Stimulated activated CD4-positive, alpha-beta T cell treated with anti-CD3 and anti-CD28 coated beads, Interleukin-1b, Interleukin-23, amount 100 ng/mL, for 48 hours (primary cell): ENCODE measurements at places on chromosomes 16 and 17.

DNA sequence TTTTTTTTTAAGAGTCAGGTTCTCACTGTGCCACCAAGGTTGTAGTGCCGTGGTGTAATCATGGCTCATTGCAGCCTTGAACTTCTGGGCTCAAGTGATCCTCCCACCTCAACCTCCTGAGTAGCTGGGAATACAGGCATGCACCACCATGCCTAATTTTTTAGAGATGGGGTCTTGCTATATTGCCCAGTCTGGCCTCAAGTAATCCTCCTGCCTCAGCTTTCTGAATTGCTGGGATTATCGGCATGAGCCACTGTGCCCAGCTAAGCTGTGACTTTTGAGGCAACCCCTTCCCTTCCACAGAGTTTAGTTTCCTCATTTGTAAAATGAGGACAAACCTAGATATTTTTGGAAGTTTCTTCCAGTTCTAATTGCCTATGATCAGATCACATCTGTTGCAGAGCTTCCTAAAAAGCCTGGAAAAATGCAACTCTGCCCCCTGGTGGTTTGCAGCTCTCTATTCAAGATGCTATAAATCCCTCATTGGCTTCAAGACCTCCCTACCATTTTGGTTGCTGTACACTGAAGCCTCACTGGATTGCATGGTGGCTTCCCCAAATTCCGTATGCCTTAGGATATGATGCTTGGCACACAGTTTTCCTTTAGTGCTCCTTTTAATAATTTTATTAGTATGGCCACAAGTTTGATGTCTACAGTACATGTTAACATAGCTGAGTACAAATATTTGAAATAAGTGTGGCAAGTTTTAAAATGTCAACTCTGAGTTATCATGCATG is 19.3 kb downstream of the GDE1 start:
- peak; percentile 57 for DNase-seq

GRCh38 chr17:35372846-35373533 is 431 bp downstream of the SLFN11 start:
- DNase-seq: peak; percentile 9

DNA sequence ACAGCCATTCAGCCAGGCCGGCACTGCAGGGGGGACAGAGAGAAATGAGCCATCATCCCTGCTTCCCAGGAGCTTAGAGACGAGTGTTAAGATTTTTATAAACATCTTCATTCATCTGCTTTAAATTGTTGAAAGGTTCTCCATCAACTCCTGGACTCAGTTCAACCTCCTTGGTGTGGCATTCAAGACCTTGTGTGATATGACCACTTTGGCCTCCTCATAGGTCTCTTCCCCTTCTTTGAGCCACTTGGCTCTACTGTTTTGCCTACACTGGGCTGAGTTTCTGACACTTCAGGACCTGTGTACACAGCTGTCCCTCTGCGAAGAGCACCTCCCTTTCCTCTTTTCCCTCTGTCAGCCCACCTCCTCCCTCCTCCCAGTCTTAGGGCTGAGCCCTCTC is 4.3 kb downstream of the DOC2B start:
- no peak for DNase-seq

DNA sequence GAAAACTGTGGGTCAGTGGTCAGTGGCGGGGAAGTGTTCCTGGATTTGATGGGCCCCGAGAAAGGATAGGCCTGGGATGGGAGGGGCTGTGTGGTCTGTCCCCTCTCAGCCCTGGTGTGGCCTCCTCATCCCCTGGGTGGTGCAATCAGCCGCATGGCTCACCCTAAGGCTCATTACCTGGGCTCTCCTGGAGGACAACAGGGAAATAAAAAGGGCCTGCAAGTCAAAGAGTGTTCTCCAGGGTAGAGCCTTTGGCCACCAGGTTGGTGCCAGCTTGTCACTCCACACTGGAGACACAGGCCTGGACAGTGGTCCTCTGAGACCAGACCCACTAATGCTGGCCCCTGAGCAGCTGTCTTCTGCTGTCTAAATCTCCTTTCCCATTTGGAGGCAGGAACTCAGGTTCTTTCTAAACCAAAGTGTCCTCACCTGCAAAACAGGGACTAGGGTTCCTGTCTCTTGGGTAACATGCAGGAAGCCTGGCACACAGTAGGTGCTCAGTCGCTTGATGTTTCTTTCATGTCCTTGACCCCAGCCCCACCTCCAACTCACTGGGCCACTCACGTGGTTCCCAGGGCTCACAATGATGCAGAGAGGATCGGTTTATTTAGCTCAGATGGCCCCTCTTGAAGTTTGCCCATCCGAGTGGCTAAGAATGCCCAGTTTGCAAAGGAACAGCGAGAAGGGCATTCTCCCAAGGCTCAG is 2.4 kb downstream of the NDRG4 start:
- DNase-seq: no peak

DNA sequence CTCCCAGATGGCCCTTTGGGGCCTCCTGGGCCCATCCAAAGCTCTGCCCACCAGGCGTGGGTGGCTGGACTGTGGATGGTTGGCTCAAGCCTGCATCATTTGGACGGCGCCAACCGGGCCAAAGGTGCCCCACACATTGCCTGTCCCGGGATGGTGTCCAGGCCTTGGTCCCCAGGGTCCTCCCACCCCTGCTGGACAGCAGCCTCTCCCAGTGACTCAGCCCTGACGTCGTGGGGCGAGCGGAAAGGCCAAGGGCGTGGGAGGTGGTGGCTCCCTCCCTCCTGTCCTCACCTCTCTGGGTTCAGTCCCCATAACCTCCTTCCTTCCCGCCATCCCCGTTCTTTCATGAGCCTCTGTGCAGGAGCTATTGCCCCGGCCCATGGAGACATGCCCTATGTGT is 42.1 kb upstream of the DLX4 start:
- DNase-seq: no peak

DNA sequence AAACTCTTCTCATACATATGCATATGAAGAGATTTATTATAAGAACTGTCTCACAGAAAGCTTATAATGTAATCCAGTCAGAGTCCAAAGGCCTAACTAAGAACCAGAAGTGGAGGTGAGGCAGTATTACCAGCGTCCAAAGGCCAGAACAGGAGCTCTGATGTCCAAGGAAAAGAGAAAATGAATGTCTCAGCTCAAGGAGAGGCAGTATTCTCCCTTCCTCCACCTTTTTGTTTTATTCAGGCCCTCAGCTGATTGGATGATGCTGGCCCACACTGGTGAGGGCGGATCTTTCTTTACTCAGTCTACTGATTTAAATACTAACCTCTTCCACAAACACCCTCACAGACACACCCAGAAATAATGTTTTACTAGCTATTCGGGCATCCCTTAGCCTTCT is 43.4 kb downstream of the FBXL20 start:
- DNase-seq: no peak

- DNase-seq: no peak
Measured at GRCh38 chr17:4472286-4472685, 26.4 kb upstream of the SPNS2 start.

DNA sequence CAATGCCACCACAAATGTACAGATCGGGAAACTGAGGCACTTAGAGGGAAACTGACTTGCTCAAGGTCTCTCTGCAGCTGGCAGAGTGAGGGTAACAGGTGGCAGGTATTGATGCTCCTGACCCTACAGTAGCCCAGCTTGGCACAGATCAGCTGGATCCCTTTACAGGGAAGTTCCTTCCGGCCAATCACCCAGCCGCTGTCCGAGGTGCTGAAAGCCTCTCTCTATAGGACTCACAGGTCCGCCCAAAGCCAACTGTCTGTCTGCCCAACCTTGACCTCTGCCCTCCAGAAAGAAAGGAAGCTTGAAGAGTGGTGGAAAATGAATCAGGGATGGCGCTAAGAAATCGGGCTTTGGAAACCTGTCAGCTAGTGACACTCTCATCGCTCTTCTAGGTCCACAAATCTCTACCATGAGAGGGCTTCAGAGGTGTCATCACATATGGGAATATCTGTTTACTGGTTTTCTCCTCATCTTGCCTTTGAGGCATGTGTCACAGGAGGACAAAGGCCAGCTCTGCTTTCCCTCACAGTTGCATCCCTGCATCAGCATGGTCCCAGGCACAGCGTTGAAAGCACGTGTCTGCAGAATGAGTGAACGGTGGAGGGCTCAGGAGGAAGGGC is 246.2 kb downstream of the KATNIP start:
- no peak for DNase-seq

- no peak for DNase-seq
Measured at GRCh38 chr16:81547194-81547938, 102.8 kb downstream of the CMIP start.

DNA sequence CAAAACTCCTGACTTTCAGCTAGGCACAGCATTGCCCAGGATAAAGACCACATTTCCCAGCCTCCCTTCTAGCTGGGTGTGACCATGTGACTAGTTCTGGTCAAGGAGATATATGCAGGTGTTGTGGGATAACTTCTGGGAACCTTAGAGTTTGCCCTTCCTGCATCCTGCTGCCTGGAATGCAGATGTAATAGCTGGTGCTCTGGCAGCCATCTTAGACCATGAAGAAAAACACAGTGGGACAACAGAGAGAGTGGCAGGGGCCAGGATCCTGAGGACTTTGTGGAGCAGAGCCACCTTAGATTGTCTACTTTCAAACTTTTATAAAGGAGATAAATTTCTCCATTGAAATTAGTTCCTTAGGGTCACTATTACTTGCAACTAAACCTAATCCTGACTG is 101.3 kb downstream of the GSG1L start:
- no peak for DNase-seq

- DNase-seq: no peak
Measured at GRCh38 chr16:86038926-86039310, 140.0 kb downstream of the IRF8 start.

DNA sequence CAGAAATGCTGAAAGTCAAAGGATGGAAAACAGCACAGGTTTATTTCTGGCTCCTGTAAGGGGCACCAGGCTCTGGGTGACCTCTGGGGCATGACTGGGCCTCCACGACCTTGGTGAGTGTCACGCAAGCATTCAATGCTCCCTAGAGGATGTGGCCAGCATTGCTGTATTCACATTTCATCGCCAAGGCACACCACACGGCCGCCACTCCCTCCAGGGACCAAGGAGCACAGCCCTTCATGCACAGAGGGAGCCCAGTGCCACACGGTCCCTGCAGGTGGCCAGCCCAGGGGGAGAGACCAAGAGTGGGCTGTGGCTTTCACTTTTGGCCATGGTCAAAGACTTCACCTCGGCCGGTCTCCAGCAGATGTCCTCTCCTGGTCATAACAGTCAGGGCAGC is 137.4 kb upstream of the TNRC6C start:
- no peak for DNase-seq

DNA sequence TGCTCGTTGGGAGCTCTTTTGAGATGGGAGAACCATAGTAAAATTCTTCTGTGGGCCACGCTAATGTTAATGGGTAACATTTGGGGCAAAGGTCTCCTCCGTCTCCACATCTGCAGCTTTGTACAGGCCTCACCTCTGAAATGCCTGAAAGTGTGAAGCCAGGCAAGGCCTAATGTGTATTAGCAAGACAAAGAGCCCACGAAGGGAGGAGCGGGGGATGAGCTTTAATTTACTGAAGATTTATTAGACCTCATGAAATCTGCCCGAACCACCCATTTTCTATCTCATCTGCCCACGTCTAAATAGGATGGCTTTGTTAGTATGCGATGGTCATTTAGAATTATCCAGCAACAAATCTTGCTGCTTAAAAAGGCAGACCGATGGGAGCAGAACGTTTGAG is 408.9 kb downstream of the PMP22 start:
- no peak for DNase-seq

- no peak for DNase-seq
Measured at GRCh38 chr16:88642881-88643643, 4.7 kb downstream of the IL17C start.

DNA sequence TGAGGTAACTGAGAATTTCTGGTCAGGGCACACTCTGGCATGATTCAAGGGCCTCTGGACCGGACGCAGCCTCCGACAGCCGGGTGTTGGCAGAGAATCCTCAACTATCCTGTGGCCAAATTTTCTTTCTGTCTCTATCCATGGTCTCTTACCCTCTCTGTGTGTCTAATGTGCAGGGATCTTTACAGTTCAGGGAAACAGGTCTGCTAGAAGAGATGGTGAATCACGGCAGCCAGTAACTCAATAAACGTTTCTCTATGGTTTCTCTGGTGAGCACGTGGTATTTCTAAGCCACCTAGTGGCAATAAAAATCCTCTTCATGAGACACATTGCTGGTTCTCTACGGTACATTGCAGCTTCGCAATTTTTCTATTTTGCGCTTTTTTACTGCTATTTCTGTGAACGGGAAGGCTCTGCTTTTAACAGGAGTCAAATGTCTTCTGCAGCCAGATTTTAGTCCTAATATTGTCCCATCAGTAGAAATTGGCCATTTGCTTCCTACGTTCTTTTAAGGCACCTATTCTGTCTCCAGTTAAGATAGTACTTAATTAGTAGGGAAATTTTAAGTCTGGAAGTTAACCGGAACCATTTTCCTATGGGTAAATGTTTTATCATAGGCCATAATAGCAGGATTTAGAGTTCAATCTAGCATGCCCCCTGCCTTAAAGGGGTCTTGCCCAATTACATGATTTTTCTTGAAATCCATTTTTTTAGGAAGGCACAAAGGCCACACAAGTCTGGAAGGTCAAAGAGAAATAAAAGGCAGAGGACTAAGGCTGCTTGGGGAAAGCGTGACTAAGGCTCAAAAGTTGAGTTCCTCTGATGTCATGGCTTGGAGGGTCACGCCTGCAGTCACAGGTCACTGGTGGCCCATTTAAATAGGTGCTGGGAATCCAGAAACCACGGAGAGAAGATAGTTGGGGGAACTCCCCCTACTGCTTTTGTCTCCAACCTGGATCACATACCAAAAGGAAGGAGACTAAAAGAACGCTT is 31.5 kb downstream of the QPRT start:
- DNase-seq: peak; percentile 51

GRCh38 chr17:79019632-79020584 is 4.1 kb upstream of the C1QTNF1 start:
- DNase-seq: peak; percentile 43

DNA sequence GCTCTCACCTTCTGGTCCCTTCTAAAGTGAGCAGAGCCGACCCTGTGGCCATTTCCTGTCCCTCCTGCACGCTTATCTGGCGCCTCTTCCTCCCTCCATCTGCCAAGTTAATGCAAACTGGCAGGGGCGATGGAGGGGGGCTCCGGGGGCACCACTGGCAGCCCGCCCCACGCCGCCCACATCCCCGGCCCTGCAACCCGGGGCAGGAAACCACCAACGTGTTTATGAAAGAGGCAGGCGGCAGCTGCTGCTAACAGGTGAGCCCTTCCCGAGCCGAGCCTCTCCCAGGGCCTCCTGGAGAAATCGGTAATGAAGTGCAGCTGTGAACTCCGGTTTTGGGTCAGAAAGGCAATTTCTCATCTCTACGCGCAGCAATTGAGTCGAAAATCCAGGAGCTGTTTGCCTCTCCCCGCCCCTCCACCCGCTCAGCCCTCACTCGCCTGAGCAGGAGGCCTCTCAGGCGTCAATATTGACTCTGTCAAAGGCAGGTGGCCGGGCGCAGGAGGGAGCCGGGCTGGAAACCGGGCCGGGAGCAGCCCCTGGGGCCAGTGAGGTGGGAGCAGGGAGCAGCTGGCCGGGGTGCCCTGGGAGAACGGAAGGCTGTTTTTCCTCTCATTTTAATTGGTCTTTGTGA is 164.4 kb upstream of the GSE1 start:
- no peak for DNase-seq

DNA sequence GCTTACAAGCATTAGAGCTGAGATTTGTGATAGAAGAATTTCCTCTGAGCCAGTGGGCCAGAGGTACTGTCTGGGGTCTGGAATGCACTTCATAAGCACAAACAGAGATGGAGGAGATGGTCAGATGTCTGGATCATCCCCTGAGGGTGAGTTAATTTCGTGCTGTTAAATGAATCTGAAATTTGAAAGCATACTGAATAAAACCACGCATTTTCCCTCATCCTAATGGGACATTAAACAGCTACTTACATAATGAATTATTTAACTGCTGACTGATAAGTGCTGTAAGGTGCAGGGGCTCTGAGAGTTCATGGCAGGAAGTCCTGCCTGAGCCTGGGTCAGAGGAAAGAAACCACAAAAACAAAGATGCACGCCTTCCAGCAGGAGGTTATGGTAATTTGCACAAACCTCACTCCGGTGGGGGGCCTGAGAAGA is 136.3 kb upstream of the XYLT1 start:
- DNase-seq: no peak
